ENCODE measurements at places on chromosomes 3 and 15. TPM values are rescaled to one million over a fixed set of nuclear protein-coding genes. Genes with fewer than 3 reads are reported as not detected.

The IL17RE gene
- total RNA-seq: 5.9 TPM

The GPR149 gene
- total RNA-seq: not detected

The CCDC39 gene
- total RNA-seq: 0.05 TPM

The GOLGA8G gene
- total RNA-seq: under 0.01 TPM

The TMCO5A gene
- not detected for total RNA-seq

The SPINK8 gene
- total RNA-seq: not detected

The LRTM1 gene
- 0.47 TPM for total RNA-seq

The MRPS22 gene
- total RNA-seq: 55.2 TPM

The HRG gene
- total RNA-seq: not detected

The MUSTN1 gene
- 0.85 TPM for total RNA-seq

The GHRL gene
- 2.4 TPM for total RNA-seq

The SNURF gene
- total RNA-seq: 6.9 TPM

The GOLGA6L10 gene
- total RNA-seq: 0.47 TPM

The ALPK3 gene
- 1.1 TPM for total RNA-seq

The TATDN2 gene
- total RNA-seq: 19.2 TPM

The MAP6D1 gene
- total RNA-seq: 4.8 TPM

The SLC9C1 gene
- 0.94 TPM for total RNA-seq

The LDHAL6B gene
- not detected for total RNA-seq

The CSPG4 gene
- total RNA-seq: 1.5 TPM

The GOLGA6D gene
- 0.05 TPM for total RNA-seq

The B4GALT4 gene
- 11.6 TPM for total RNA-seq

The SOX14 gene
- total RNA-seq: 0.09 TPM

The MESP2 gene
- 0.19 TPM for total RNA-seq

The BNC1 gene
- total RNA-seq: 1.7 TPM

The FETUB gene
- 0.09 TPM for total RNA-seq

The IFT122 gene
- 14.5 TPM for total RNA-seq

The SLC6A20 gene
- 0.42 TPM for total RNA-seq

The ACAN gene
- 0.28 TPM for total RNA-seq

The MAGI1 gene
- 5.1 TPM for total RNA-seq

The GBE1 gene
- 14.7 TPM for total RNA-seq

The FBXO22 gene
- total RNA-seq: 23.3 TPM
